Thymus (tissue), 14 donors: ENCODE measurements at places on chromosomes 5 and 9. TPM values are rescaled to one million over a fixed set of nuclear protein-coding genes. Genes with fewer than 3 reads are reported as not detected.

DNA sequence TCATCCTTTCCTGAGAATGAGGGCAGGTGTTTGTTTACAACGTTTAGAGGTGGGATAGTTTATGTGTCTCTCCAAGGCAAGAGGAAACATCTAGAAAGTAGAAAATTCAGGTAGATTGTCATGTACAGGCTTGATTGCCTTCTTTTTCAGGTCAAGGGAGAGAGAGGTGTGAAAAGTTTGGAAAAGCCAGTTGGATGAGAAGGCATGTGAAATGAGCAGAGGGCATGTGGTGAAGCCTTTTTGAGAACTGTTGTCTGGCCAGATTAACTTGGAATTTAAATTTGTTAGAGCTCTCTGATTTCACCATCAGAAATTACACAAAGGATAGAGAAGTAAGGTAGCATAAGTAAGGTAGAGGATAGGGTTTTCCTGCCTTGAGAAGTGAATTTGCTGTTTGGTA is 74.6 kb downstream of the SNX24 start:
- DNase-seq = no peak

- DNase-seq = no peak
Measured at GRCh38 chr5:60332244-60333004, 367.5 kb downstream of the DEPDC1B start.

DNA sequence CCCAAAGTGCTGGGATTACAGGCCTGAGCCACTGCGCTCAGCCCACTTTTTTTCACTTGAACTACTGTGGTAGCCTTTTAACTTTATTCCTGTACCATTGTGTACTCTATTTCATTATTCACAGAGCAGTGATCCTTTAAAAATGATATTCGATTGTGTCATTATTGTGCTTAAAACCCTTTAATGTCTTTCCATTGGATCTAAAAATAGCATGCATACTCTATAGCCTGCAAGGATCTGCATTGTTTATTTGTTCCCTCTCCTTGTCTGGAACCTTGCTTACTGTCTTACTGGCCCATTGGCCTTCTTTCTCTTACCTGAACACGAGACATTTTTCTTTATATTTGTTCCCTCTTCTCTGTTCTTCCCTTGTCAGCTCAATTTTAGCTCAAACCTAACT is 15.7 kb downstream of the GPBP1 start:
- DNase-seq = no peak

PROB1 gene
- total RNA-seq = 0.76 TPM

- DNase-seq = no peak
Measured at GRCh38 chr5:1788200-1788599, 11.4 kb downstream of the MRPL36 start.

SPINK1 gene
- 1.5 TPM for total RNA-seq

SPINK7 gene
- 1.2 TPM for total RNA-seq
